ENCODE measurements at places on chromosomes 5 and 9. TPM values are rescaled to one million over a fixed set of nuclear protein-coding genes. Genes with fewer than 3 reads are reported as not detected.

- no peaks in the 10 kb centered on the region for H3K36me3 ChIP-seq
- H3K4me1 ChIP-seq = no peaks in the 10 kb centered on the region
- no peak overlapping the region for H3K4me3 ChIP-seq
- H3K27me3 ChIP-seq = no peaks in the 10 kb centered on the region
- DNase-seq = no peak
- no peak overlapping the region for H3K27ac ChIP-seq
Measured at GRCh38 chr9:128049843-128050242, 17.3 kb downstream of the NAIF1 start.

DNA sequence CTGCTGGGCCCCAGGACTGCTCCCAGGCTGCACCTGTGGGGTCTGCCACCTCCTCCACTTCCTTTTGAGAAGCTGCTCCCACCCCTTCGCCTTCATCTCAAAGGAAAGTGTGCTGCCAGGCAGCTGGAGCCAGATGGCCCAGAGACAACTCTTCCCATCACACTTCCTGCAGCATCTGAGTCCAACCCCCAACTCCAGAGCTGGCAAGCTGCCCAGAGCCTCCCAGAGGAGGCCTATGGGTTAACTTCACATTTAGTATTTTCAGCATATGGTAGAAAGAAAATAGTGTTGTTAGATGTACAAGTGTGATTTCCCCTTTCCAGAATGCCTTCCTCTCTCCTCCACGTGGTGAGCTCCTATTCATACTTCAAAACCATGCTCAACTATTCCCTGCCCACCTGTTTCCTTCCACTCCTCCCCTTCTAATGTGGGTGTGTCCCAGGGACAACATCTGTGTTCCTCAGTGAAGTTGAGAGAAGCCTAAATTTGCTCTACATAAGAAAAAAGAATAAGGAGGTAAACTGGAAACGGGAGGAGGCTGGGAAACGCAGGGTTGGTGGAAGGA lies 38.6 kb upstream of the KCNMB1 start:
- H3K27me3 ChIP-seq = no peaks in the 10 kb centered on the region
- H3K4me1 ChIP-seq = no peaks in the 10 kb centered on the region
- no peak for DNase-seq
- no peak overlapping the region for H3K27ac ChIP-seq
- no peak overlapping the region for H3K4me3 ChIP-seq

DNA sequence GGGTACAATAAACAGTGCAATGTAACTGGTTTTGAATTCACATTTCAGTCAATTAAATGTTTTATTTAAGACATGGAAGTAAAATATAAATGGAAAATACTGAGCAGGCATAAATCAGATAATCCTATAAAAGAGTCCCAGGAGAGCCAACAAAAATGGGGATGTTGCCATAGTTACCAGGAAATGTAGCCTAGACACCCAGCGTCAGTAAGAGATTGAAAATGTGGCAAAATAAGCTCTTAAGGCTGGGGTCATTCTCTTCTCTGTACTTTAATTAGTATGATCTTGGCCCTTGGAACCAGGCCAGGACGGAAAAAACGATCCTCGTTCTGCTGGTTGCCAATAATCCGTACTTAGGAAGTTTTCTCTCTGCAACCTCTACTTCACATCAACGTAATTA lies 18.9 kb upstream of the RASEF start:
- H3K27me3 ChIP-seq = no peaks in the 10 kb centered on the region
- H3K4me1 ChIP-seq = no peaks in the 10 kb centered on the region
- H3K36me3 ChIP-seq = no peaks in the 10 kb centered on the region
- DNase-seq = no peak

- H3K27me3 ChIP-seq = no peaks in the 10 kb centered on the region
- H3K4me3 ChIP-seq = no peak overlapping the region
- H3K36me3 ChIP-seq = no peaks in the 10 kb centered on the region
- no peak overlapping the region for H3K27ac ChIP-seq
Measured at GRCh38 chr5:111774525-111774924, 17.5 kb upstream of the NREP start.

The WHRN gene
- total RNA-seq = 3.6 TPM
